ENCODE measurements at places on chromosomes 2 and 18.

DNA sequence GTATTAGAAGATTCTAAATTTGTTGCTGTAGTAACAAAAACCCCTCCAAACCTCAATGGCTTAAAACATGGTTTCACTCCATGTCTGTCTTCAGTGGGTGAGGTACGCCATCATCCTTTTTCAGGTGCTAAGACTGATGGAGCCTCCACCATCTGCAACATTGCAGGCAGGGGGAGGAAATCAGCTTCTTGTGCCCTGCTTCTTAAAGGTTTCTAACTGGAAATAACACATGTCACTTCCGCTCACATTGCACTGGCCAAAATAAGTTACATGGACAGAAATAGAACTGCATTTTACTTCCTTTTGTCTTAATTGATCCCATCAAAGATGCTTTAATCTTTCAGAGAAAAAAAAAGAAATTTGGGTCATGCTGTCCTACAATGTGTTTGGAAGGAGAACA is 94.1 kb downstream of the GALNT3 start:
- no peak for DNase-seq

DNA sequence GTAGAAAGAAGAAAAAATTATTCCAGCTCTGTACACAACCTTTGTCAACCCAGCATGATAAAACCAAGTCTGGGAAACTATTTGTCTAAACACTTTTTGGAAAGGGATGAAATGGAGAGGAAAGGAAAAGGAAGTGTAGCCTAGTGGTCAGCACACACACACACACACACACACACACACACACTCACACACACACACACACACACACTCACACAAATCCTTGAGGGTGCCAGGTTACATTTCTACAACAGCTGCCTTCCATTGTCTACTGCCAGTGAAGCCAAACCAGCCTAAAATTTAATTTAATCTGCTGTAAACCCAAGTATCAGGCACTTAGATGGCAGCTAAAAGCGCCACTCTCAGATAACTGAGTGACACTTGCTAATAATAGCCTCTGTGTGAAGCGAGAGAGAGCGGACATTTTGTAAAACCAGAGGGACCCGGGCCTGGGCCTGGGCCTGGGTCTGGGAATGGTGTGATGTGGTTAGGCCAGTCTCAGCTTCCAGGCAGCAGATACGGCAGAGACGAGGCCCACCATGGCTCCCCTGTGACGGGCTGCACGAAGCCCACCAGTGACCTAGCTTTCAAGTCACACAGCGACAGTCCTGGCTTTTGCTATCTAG is 32.4 kb downstream of the BCL11A start:
- DNase-seq = no peak

GRCh38 chr2:219969508-219969907 is 342.1 kb downstream of the SLC4A3 start:
- no peak for DNase-seq

- DNase-seq = no peak
Measured at GRCh38 chr2:199590321-199591203, 132.8 kb upstream of the SATB2 start.

DNA sequence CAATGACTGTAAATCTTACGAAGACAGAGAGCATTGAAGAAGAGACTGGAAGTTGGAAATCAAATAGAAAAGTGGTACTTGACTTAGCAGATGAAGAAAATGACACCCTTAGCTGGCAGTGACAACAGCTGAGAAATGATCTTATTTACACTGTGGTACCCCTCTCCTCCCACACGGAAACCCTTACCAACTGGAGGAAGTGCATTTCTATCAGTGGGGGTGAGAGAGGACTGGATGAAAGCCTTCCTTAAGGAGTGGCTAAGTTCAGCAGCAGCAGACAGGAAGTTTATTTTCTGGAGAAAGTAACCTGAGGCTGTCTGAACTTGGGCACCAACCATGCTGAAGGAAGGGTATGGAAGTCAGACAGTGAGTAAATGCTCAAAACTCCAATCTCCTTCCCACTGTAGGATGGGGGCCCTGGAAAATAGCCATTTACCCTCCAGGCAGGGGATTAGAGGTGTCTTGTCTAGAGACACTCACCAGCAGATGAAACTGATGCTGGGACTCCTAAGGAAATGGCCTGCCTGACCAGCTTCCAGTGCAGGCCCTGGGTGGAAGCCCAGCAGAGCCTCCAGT is 160.2 kb upstream of the NCK2 start:
- no peak for DNase-seq

GRCh38 chr18:22428672-22429071 is 11.0 kb upstream of the CTAGE1 start:
- no peak for DNase-seq

DNA sequence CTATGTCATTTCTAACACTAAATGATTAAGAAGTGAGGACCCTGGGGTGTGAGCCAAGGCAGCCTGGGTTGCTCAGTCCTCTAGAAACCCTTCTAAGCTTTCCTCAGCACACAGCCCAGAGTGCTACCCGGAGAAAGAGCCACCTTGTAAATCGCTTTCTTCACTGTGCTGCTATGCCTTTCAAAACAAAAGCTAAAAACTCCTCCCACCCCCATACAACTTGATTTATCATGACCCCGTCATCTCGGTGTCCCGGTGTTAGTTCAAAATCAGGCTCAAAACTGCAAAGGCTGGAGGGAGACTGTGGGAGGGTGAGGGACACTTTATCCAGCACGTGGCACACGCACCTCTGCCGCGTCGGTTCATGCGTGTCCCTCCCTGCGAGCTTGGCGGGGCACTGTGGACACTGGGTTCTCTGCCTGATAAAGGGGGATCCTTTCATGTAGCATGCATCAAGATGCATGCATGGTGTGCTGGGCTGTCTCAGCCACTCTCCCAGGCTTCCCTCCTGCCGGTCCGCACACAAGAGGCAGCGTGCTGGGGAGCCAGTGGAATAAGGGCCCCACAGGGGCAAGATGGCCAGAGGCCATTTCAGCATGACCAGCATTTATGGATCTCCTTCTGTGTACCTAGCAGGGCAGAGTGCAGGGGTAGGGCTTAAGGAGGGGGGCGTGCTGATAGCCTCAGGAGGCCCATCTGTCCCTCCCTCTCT is 170.4 kb downstream of the SMAD7 start:
- no peak for DNase-seq

- DNase-seq = no peak
Measured at GRCh38 chr2:142236181-142236580, 105.4 kb upstream of the LRP1B start.

GRCh38 chr2:122164964-122165363 is 409.5 kb downstream of the TSN start:
- DNase-seq = no peak

DNA sequence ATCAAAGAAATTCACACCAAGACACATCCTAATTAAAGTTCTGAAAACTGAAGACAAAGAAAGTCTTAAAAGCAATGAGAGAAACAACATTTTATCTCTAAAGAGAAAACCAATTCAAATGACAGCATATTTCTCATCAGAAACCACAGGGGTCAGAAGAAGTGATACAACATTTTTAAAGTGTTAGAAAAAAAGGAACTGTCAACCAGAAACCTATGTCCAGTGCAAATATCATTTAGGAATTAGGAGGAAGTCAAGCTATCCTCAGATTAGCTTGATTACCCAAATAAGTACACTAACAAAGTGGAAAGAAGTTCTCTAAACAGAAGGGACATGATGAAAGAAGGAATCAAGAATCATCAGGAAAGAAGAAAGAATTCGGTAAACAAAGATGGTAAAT is 59.5 kb upstream of the BCL2L11 start:
- no peak for DNase-seq

DNA sequence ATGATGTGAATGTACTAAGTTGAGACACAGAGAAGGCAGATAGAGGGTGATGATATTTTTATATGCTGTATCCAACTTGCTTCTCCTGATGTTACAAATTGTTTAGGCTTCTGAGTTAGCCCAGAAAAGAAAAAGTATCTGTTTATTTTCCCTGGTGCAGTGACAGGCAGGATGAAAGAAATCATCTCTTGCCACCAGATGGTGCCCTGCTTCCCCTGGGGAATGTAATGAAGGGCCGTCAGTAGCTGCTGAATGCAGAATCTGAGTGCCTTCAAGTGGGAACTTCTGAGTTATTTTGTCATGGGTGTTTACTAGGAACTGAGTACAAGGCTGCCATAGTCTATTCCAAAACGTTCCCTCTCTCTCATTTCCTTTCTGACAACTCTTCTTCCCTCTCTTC is 525.6 kb downstream of the MBD2 start:
- DNase-seq = no peak

DNA sequence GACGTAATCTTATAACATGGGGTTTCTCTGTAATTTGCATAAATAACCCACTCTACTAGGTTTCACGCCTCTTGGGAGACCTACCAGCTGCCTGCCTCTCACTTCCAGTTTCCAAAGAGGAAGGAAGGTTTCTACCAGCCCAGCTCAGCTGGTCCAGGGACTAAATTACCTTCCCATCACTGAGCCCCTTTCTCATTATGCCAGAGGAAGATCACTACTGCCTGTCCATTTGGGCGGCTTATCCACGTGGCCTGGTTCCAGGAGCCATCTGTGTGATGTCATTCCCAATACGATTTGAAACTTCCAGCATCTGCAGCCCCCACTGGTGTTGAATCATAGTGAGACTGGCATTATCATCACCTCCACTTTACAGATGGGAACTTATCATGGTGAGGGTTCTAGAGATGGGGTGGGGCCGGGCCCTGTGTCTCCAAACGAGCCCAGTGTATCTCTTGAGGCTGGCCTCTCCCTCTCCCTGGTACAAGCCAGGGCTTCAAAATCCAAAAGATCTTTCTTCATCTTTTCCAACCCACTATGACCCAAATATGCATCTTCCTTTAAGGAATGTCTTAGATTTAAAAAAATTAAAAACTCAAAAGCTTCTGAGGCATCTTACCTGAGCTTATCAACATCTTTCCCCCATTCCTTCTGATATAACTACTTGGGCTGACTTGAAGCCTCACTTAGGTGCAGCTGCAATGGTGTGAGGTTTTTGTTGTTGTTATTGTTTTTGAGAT is 140.8 kb downstream of the DDX1 start:
- no peak for DNase-seq

GRCh38 chr2:72837171-72837570 is 11.3 kb upstream of the EXOC6B start:
- DNase-seq = no peak

GRCh38 chr2:165522719-165523118 is 53.2 kb downstream of the CSRNP3 start:
- no peak for DNase-seq

GRCh38 chr2:172680436-172681068 is 55.1 kb upstream of the RAPGEF4 start:
- no peak for DNase-seq

GRCh38 chr2:86225581-86225980 is 26.3 kb downstream of the MRPL35 start:
- no peak for DNase-seq

- no peak for DNase-seq
Measured at GRCh38 chr18:35771172-35771571, 189.6 kb downstream of the GALNT1 start.

- DNase-seq = no peak
Measured at GRCh38 chr18:41135146-41135545, 819.9 kb upstream of the PIK3C3 start.

- DNase-seq = no peak
Measured at GRCh38 chr18:65423776-65424175, 327.0 kb upstream of the CDH7 start.

- no peak for DNase-seq
Measured at GRCh38 chr2:226601881-226602662, 197.5 kb downstream of the IRS1 start.

DNA sequence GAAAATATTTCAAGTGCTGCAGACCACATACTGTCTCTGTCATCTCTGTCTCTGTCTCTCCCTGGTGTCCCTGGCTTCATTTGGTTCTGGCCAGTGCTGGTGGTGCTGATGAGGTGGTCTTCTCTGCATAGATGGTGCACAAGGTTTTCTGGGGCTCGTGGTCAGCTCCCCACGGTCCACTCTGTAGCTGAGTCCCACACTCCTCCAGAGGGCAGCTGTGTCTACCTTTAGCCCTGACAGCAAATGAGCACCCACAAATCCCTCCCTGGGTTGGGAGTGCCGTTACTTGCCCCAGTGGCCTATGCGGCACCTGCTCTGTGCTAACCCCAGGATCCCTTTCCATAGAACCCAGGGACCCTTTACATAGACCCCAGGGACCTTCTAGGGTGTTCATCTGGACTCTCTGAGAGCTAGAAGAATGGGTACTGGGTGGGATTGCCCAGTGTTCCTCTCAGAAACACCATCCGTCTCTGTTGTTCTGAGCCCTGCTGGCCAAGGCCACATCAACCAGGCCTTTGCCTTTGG is 129.3 kb downstream of the CAPN13 start:
- DNase-seq = no peak

DNA sequence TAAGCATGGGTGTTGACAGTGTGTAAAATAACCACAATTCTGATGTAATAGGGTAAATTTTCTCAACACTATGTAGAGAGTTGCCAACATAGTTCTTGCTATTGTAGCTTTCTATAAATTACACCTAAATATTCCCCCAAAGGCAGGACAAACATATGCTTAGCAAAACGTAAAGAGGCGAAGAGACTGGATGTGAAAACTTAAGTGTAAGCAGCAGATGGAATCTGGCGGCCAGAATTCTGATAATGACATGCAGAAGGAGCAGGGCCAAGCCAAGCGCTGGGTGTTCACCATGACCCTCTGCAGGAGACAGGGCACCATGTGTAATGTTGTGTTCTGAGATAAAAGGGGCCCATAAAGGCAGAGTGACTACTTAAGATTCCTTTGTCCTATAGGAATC is 105.2 kb upstream of the ZNF521 start:
- no peak for DNase-seq

GRCh38 chr2:10034333-10035052 is 8.9 kb upstream of the KLF11 start:
- no peak for DNase-seq
